Naive B cell (primary cell): ENCODE measurements at places on chromosomes 6 and 20. TPM values are rescaled to one million over a fixed set of nuclear protein-coding genes. Genes with fewer than 3 reads are reported as not detected.

OR2H1 gene
- polyA plus RNA-seq: not detected

TTLL9 gene
- not detected for polyA plus RNA-seq

CLPSL2 gene
- not detected for polyA plus RNA-seq

SNRNP48 gene
- 9.3 TPM for polyA plus RNA-seq

CDH4 gene
- polyA plus RNA-seq: not detected

B4GALT5 gene
- polyA plus RNA-seq: 0.60 TPM

TRAPPC3L gene
- polyA plus RNA-seq: 0.24 TPM

TSBP1 gene
- polyA plus RNA-seq: not detected

MOG gene
- not detected for polyA plus RNA-seq

ARFGEF3 gene
- polyA plus RNA-seq: not detected

ELOVL4 gene
- not detected for polyA plus RNA-seq

SIRPD gene
- polyA plus RNA-seq: not detected

ADGRF1 gene
- not detected for polyA plus RNA-seq

SAMD3 gene
- not detected for polyA plus RNA-seq

TAAR9 gene
- polyA plus RNA-seq: not detected

ANGPT4 gene
- polyA plus RNA-seq: not detected

RXRB gene
- polyA plus RNA-seq: 10.8 TPM

CCDC170 gene
- polyA plus RNA-seq: not detected

GDAP1L1 gene
- polyA plus RNA-seq: not detected

SLC35D3 gene
- not detected for polyA plus RNA-seq

ROS1 gene
- polyA plus RNA-seq: not detected

RFX6 gene
- not detected for polyA plus RNA-seq

SHLD1 gene
- 29.4 TPM for polyA plus RNA-seq

DNAAF9 gene
- 2.0 TPM for polyA plus RNA-seq

RAET1E gene
- polyA plus RNA-seq: not detected

SLC32A1 gene
- polyA plus RNA-seq: not detected

SPATA25 gene
- not detected for polyA plus RNA-seq

ZNFX1 gene
- polyA plus RNA-seq: 19.0 TPM

NFATC2 gene
- polyA plus RNA-seq: 4.6 TPM

TBX18 gene
- polyA plus RNA-seq: not detected

ADISSP gene
- polyA plus RNA-seq: 17.3 TPM

PLA2G7 gene
- polyA plus RNA-seq: 0.27 TPM

ATXN1 gene
- 0.60 TPM for polyA plus RNA-seq

BPIFA3 gene
- polyA plus RNA-seq: not detected

RAMACL gene
- polyA plus RNA-seq: not detected

SLA2 gene
- 0.09 TPM for polyA plus RNA-seq

TTK gene
- not detected for polyA plus RNA-seq

SEMG2 gene
- polyA plus RNA-seq: not detected

PANK2 gene
- polyA plus RNA-seq: 57.7 TPM

HEY2 gene
- polyA plus RNA-seq: 0.29 TPM

DDO gene
- not detected for polyA plus RNA-seq
